ENCODE measurements at places on chromosomes 6 and 20. TPM values are rescaled to one million over a fixed set of nuclear protein-coding genes. Genes with fewer than 3 reads are reported as not detected.

DNA sequence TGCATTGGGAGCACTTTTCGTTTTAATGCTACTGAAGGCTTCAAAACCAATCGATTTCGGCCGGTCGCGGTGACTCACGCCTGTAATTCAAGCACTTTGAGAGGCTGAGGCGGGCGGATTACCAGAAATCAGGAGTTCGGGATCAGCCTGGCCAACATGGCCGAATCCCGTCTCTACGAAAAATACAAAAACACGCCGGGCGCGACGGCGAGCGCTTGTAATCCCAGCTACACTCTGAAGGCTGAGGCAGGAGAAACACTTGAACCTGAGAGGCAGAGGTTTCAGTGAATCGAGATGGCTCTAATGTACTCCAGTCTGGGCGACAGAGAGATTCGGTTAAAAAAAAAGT, 58.4 kb downstream of the TRIM38 start:
- DNase-seq, result no peak

- no peak for DNase-seq
Measured at GRCh38 chr6:12331474-12331873, 41.3 kb downstream of the EDN1 start.

DNA sequence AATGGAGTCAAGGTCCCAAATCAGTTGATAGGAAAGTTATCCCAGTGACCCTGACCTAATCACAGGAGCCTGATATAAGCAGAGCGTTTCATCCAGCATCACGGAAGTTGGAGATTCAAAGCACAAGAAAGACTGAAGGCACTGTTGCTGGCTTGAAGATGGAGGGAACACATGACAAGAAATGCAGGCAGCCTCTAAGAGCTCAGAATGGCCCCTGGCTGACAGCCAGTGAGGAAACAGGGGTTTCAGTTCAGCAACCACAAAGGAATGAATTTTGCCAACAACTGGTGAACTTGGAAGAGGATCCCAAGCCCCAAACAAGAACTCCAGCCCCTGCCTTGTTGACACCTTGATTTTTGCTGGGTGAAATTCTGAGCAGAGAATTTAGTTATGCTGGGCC, 778.5 kb downstream of the MAFB start:
- DNase-seq, result no peak

- no peak for DNase-seq
Measured at GRCh38 chr6:83824388-83824801, 28.8 kb upstream of the RIPPLY2 start.

DNA sequence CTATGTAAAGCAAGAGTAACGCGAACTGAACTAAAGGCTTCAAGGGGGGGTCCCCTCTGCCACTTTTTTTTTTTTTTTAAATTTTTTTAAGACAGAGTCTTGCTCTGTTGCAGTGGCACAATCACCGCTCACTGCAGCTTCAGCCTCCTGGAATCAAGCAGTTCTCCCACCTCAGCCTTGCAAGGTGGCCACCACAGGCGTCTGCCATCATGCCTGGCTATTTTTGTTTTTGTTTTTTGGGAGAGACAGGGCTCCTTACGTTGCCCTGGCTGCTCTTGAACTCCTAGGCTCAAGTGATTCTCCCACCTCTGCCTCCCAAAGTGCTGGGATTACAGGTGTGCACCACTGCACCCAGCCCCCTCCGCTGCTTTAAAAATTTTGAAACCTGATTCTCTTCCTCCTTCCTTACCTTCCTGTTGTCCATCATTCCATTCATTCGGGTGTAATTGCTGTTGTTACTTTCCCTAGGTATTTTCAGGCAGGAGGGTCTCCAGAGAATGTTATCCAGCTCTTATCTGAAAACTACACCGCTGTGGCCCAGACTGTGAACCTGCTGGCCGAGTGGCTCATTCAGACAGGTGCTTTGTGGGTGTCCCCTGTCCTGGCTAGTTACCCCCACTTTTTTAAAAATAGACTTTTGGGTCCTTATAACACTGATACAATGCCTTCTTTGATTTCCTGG, 5.4 kb downstream of the NELFCD start:
- DNase-seq, result no peak

DNA sequence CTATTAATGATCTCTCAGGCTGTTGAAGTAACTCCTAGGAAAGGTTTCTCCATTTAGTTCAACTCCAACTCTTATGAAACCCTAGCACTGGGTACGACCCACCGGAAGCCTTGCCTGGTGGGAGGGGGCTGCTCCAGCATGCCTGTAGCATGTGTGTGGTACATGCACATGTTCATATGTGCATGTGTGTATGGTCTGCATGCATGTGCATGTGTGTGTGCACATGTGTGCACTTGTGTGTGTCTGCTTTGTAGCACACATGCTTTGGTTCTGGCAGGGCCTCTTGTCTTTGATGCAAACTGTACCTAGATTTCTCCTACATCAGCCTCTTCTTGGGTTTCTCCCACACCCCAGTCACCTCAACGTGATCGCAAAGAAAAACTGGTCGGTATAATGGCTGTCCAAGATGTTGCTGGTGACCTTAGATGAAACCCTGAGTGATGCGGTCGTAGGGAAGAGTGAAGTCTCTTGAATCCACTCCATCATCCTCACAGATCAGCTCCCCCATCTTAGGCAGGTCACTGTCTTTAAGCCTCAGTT, 193.5 kb downstream of the MYLK4 start:
- no peak for DNase-seq

Gene YIPF3
- 47.1 TPM for total RNA-seq

Gene OR2J3
- not detected for total RNA-seq

Gene GPR63
- 0.71 TPM for total RNA-seq
